Endothelial cell of coronary artery (primary cell): ENCODE measurements at places on chromosomes 5 and 9. TPM values are rescaled to one million over a fixed set of nuclear protein-coding genes. Genes with fewer than 3 reads are reported as not detected.

Gene WDR38
- total RNA-seq: not detected in 2 replicates

Gene SMIM33
- not detected in 2 replicates for total RNA-seq

Gene POU5F2
- 0.54 and 0.85 TPM in 2 replicates for total RNA-seq

Gene CDC14B
- total RNA-seq: 1.1 and 5.2 TPM in 2 replicates

Gene TRIM32
- total RNA-seq: 15.3 and 19.3 TPM in 2 replicates

Gene OR1Q1
- not detected in 2 replicates for total RNA-seq

Gene ERMP1
- total RNA-seq: 10.7 and 24.4 TPM in 2 replicates

Gene CFAP90
- not detected in 2 replicates for total RNA-seq

Gene PCDHAC2
- total RNA-seq: 0.09 and 2.4 TPM in 2 replicates

Gene FOXE1
- total RNA-seq: not detected in 2 replicates

Gene PCDHB15
- 0.90 and 1.7 TPM in 2 replicates for total RNA-seq

Gene TMEM174
- total RNA-seq: not detected in 2 replicates

Gene CCDC69
- 4.3 and 7.0 TPM in 2 replicates for total RNA-seq

Gene DCTN3
- 85.8 and 103 TPM in 2 replicates for total RNA-seq

Gene SHOC1
- under 0.01 TPM in 1 of 2 replicates, not detected in the other for total RNA-seq

Gene BTNL8
- total RNA-seq: not detected in 2 replicates

Gene TOR1A
- total RNA-seq: 27.4 and 28.2 TPM in 2 replicates

Gene BTNL9
- 0.19 and 0.27 TPM in 2 replicates for total RNA-seq

Gene CDH10
- total RNA-seq: under 0.01 and 0.19 TPM in 2 replicates

Gene PCDHGB5
- total RNA-seq: 12.7 and 14.3 TPM in 2 replicates

Gene CARD19
- 67.1 and 74.9 TPM in 2 replicates for total RNA-seq

Gene HEXB
- total RNA-seq: 180 and 182 TPM in 2 replicates

Gene TAS2R1
- not detected in 2 replicates for total RNA-seq

Gene SYNPO
- 10.0 and 39.4 TPM in 2 replicates for total RNA-seq

Gene SLC6A18
- not detected in 2 replicates for total RNA-seq

Gene ARHGEF37
- 9.4 and 11.2 TPM in 2 replicates for total RNA-seq

Gene GMCL2
- total RNA-seq: not detected in 2 replicates

Gene CARTPT
- not detected in 2 replicates for total RNA-seq

Gene CATSPER3
- 0.09 and 0.19 TPM in 2 replicates for total RNA-seq

Gene MEIKIN
- total RNA-seq: not detected in 2 replicates

Gene SPATA31A3
- not detected in 2 replicates for total RNA-seq

Gene ORM2
- not detected in 2 replicates for total RNA-seq

Gene CRHBP
- total RNA-seq: under 0.01 and 3.1 TPM in 2 replicates

Gene GRIN3A
- not detected in 2 replicates for total RNA-seq

Gene ABO
- total RNA-seq: not detected in 2 replicates

Gene FAM221B
- total RNA-seq: not detected in 2 replicates

Gene LHX3
- not detected in 2 replicates for total RNA-seq
